Activated CD4-positive, alpha-beta T cell treated with anti-CD3 and anti-CD28 coated beads, Interleukin-2, Interleukin-6, amounts not matched to agents 100 ng/mL and 50 ng/mL, durations not matched to agents 16 hours and 8 hours (primary cell): ENCODE measurements at places on chromosomes 3 and 15.

DNA sequence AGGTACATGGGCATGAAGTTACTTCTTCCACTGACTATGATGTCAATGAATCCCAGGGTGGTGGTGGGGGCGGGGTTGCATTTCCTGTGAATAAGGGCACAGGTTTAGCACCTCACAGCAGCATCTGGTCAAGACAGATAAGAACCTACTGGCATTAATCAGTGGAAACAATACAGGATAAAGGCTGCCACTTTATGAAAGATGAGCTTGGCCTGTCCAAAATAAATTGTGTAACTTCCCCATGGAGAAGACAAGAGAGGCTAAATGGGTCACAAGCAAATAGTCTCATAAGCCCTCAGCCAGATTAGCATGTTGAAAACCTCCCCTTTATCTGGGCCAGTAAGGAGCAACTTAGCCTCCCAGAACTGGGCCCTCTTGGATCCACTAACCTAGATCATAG lies 27.4 kb upstream of the PLSCR2 start:
- no peak for DNase-seq

DNA sequence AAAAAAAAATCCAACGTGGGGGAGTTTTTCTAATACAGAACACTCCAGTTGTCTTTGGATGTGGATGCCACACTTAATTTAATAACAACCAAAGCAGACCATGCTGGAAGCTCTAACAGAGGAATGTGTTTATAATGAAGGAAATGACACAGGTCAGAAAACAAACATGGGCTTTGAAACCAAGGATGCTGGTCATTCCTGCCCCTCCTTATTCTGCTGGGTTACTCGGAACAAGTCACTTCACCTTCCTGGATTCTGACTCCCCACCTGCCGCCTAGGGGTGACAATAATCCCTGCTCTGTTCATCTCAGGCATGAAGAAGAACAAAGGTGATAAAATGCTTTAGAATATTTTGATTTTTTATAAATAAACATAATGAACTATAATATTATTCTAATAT lies 240.9 kb upstream of the ADAMTS9 start:
- no peak for DNase-seq

DNA sequence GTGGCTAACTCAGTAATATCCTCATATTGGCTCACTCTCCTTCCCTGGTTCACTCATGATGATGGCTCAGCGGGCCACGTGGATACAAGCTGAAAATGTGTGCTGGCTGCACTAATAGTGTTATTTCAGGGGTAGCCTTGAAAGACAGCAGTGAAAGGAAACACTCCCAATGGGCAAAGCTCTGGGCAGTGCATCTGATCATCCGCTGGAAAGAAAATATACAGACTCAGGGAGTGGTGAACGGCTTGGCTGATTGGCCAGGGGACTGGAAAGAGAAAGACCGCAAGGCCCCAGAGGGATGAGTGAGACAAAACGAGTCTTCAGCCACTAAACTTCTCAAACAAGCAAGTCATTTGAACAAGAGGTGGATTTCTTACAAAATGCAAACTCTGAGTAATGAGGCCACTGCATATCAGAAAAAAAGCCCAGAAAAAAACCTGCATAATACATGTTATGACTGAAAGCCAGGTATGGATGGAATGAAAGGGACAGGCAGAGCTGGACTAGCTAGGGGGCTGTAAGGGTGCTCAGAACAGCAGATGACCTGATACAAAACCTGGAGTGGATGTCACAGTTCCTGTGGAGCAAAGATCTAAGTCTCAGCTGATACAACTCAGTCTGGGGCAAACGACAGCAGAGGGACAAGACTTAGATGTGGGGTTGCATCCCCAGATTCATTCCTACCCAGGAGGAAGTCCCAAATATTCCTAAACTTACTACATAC lies 33.3 kb downstream of the CMTM6 start:
- no peak for DNase-seq

DNA sequence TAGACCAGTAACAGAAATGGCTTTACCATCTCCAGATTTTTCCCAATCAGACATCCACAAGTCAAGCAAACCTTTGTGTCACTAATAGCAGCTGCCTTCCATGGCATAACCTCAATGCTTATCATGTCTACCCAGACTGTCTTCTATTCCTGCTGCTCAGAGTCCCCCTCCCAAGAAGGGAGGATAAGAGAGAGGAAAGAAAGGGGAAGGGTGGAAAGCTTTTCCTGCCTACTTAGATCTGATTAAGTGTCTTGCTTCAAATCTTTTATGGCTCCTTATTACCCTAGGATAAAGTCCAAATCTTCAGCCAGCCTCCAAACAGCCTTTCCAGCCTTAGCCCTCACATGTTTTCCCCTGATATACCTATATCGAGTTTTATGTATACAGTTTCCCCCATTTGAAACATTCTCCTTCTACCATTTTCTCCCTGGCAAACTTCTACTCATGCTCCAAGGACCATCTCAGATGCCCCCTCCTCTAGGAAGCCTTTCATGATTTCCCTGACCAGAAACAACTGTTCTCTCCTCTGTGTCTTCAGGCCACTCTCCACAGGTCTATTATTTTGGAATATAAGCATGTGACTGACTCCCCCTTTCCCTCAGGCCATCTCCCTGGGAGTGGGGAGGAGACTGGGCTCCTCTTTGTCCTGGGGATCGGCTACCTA lies 7.9 kb upstream of the SSUH2 start:
- DNase-seq, result no peak

- DNase-seq, result no peak
These were observed 95.3 kb upstream of the HES1 start for GRCh38 chr3:194040516-194041273.

- DNase-seq, result peak; percentile 67
These were observed 9.1 kb upstream of the HPS3 start for GRCh38 chr3:149120051-149120972.

GRCh38 chr3:48419597-48419996 lies 10.3 kb downstream of the PLXNB1 start:
- no peak for DNase-seq

- DNase-seq, result peak; percentile 83
These were observed 37.9 kb downstream of the ADIPOQ start for GRCh38 chr3:186880406-186880805.
